ENCODE measurements at places on chromosomes 12 and 14.
A peak's percentile ranks its signal among the peaks of the same experiment; 100 is the strongest.

DNA sequence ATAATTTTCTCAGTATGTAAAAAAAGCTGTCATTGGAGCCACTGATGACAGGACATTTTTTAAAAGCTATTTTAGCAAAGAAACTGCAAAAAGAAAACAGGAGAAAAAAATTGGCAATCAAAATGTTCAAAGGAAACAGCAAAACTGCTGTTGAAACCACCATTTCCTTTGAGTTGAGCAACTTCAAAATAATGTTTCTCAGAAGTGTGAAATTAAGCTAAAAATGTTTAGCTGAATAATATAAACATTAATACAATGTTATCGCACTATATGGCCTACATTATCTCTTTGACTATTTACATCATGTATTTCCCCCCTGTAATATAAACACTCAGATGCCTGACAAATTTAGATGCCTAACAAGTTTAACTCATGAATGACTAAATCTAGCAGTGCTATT, 23.4 kb upstream of the GLIPR1 start:
- peak; percentile 15 for DNase-seq

- DNase-seq = no peak
These were observed 15.1 kb downstream of the SLC15A4 start for GRCh38 chr12:128808651-128809050.

DNA sequence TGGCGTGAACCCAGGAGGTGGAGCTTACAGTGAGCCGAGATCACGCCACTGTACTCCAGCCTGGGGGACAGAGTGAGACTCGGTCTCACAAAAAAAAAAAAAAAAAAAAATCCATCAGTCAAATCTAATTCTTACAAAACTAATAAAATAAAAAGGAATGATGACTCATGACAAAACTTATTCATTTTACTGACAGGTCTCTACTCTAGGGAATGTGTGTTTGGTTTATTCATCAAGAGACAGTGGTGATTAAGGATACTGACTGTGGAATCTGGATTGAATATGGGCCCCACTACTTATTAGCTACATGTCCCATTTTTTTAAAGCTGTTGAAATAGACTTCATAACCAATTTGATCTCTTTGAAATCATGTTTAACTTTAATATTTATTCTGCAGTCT, 29.3 kb upstream of the GAS2L3 start:
- no peak for DNase-seq

- no peak for DNase-seq
These were observed 1154.7 kb upstream of the FLRT2 start for GRCh38 chr14:84375235-84375634.

DNA sequence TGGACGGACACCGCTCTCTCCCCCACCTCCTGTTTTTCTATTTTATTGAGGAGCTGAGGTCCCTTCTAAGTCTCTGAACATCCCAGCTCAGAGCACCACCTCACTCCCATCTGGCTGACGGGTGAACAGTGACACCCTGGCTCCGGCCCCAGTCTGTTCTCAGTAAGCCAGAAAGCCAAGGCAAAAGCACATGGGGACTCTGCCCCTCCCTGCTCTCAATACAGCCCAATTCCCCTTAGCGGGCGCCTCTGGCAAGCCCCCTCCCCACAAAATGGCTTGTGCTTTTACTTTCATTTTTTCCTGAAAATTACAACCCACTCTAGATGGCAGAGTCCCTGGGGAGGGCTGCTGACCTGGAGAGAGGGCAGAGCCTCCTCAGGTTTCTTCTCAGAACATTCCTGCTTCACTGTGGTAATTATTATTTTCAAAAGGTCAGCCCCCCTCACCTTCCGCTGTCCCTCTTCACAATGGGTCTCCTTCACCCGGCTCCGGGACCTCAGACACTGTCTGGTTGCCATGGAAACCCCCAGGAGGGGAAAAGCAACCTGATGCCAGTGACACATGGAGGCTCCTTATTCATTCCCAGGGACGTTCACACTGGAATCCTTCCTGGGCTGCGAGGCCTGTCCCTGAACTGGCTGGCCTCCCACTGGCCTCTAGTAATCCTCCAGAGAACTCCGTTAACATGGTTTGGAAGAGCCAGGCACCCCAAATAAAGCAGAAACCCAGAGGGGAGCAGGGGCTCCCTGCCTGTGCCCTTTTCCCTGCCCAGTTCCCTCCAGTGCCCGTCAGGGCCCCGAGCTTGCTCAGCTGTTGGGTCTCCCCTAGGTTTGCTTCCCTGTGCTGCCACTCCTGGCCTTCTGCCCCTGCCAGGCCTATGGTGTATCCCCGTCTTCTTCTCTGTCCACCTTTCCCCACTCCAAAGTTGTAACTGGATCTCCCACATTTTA, 15.9 kb downstream of the COL2A1 start:
- no peak for DNase-seq

DNA sequence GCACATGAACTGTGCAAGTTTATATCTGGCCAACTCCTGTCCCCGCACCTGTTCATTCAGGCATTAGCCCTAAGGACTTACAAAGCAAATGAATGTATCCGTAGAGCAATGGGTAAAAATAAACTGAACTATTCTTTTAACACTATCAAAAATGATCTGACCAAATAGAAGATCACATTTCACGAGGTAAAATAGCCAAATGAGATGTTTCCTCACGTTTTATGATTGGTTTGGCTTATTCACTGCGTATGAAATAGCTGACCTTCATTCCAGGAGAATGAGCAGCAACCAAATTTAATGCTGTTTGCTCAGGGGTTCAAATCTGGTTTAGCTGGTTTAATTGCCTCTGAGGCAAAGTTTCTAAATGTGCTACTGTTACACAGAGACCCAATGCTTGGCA, 216.0 kb upstream of the EEA1 start:
- no peak for DNase-seq

- no peak for DNase-seq
These were observed 24.5 kb downstream of the ASB2 start for GRCh38 chr14:93951635-93952540.

DNA sequence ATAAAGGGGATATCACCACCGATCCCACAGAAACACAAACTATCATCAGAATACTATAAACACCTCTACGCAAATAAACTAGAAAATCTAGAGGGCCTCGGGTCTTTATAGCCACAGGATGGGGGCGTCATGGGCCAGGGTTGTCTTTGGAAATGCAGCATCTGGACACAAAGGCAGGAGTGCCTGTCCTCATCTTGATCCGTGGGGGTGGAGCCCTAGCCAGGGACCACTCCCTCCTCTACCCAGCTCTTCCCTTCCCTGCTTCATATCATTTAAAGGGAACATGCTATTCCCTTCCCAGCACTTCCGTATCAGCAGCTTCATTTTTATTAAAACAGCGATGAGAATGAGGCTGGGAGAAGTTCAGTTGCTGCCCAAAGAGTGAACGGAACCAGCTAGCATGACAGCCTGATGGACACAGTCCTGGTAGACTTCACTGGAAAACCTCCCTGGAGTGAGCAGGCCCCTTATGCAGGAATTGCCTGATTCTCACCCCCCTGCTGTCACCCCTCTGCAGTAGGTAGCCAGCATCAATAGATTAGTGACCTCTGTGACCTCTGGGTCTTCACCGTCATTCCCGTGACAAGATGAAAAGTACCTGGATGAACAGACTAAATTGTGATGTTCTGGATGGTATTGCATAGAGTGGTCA, 251.4 kb upstream of the RGS6 start:
- DNase-seq = no peak

DNA sequence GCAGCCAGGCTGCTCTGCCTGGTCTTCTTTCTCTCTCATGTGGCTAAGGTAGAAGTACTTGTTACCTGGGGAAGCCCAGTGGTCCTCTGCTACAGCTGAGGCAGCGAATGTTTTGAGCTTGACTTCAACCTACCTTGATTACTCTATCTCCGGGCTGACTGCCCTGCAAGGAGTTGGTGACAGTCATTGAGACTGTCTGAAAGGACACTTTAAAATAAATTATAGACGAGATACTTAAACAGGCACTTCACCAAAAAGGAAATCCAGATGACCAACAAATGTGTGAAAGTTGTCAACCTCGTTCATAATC, 474 bp upstream of the CIT start:
- no peak for DNase-seq

GRCh38 chr12:54421879-54422250, 2.8 kb upstream of the ITGA5 start:
- DNase-seq = no peak

DNA sequence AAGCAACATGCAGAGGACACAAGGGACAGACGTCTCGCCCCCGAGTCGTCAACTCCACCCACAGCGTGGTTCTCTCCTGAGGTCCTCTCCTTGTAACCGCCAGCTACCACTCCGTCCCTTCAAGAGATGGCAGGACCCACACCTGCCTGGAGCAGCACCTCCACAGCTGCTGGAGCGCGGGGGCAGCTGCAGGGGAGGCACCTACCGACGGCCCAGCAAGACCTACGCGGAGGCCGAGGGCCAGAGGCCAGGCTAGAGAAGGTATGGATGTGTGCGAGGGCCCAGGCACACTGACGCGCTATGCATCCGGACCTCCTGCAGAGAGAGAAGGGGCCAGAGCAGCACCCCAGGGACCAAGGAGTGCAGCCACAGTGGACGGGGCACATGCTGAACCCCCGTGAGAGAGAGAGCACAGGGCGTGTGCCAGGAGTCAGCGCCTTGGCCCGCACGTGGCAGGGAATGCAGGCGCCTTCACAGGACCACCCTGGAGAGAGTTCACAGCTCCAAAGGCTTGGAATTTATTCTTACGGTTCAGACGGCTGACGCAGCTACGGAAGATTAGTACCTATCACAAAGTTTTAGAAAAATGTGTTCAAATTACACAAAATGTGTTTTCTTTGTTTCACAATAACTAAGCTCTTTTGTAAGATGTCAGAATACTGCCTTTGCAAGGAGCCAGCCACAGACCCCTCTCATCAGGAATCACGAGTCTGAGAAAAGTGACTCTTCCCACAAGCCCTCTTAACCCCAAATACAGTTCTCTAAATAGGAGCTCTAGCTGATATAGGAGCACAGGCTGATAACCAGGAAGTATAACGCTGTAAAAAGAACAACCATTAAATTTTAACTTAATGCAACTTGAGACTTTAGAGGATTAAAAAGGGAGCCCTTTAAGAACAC, 36.8 kb downstream of the CDC42BPB start:
- no peak for DNase-seq

DNA sequence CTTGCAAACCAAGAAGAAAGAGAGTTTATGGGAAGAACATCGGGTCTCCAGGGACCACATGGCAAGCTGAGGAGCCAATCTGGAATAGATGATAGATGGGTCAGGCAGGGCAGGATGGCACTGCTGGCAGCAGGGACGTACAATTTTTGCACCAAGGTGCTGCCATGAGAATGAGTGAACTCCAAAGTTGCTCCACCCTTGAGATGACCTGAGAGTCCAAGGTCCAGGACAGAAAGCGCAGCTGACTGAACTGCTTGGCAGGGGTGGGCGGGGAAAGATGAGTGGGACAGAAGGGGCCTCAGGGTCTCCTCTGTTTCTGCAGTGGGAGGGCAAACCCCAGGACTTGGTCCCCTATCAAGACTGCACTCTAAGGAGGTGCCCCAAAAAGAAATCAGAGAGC, 136.7 kb upstream of the GSC start:
- no peak for DNase-seq

DNA sequence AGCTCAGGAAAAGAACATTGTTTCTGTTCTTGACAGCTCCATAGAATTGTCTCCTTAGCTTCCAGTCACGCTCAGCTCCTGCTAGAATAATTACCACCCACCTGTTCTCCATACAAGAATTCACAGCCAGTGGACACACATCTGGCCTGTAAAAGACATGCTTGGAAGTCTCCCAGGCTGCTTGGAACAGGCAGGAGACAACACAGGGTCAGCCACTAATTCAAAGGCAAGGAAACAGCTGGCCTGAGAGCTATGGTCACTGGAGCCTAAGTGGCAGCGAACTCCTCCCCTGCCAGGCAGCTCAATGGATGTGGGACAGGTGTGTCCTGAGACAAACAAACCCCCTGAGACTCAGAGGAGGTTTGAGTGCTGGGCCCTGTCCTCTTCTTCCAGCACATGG, 22.9 kb upstream of the LTBP2 start:
- no peak for DNase-seq

- DNase-seq = no peak
These were observed 195.1 kb downstream of the PHETA1 start for GRCh38 chr12:111173836-111174235.

- no peak for DNase-seq
These were observed at the start of gene NOXRED1 for GRCh38 chr14:77423423-77423822. Gene NOXRED1 (minus strand): TSS chr14:77423523. CDS start chr14:77422889, 634 bp downstream.

DNA sequence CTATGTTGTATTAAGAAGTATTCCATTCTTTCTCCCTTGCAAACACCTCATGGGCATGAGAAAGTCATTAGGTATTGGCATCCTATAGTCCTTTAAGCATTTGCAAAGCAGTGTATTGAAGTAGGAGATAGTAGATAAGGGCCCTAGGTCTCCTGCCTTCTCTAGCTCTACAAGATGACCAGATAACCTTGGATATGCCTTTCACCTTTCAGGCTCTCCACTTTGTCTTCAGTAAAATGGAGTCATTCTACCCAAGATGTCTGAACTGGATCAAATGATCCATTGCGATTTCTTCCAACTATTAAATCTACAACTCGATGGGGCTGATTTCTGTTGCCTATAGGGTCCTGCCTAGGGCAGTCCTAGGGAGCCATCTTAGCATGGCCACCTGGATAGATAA, 132.1 kb upstream of the BTG1 start:
- no peak for DNase-seq

DNA sequence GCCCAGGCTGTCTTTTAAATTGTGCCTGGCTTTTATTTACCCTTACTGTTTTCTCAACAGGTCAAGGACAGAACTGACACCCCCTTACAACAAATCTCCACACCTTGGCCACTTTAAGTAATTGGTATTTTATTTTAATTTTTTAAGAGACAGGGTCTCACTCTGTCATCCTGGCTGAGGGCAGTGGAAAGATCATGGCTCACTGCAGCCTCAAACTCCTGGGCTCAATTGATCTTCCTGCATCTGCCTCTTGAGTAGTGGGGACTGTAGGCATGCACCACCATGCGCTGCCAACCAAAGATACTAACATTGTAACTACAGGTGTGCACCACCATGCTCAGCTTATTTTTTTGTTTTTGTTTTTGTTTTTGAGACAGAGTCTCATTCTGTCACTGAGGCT, 109.8 kb downstream of the PTPN11 start:
- no peak for DNase-seq

- DNase-seq = no peak
These were observed 93.4 kb downstream of the SLC41A2 start for GRCh38 chr12:104864668-104865067.

DNA sequence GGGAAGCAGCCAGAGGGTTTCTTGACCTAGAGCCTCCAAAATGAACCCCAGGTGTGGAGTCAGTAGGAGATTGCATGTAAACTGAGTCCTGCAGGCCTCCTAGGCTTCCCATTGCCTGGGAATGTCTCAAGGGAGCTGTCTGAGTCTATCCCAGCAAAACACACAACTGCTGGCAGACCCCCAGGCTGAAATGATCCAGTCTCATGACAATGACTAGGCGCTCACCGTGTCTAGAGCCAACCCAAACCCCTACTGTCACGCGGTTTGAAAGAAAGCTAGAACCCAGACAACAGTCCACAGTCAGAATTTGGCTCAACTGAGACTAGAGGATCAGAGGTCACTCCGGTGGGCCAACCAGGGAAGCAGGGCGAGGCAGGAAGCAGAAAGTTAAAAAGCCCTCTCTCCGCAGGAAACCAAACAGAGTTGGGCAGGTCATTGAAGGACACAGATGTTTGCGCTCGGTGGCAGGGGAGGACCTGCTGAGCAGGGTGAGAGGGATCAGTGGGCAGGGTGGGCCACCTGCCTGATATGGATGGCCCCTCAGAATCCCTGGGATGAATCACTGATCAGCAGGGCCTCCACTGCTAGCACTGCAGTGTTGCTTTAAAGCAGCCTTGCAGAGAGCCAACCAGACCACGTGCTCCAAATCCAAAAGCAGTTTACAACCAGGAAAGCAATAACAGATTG, 23.8 kb downstream of the ACTN1 start:
- no peak for DNase-seq

Measured in activated CD4-positive, alpha-beta T cell treated with anti-CD3 and anti-CD28 coated beads, Interleukin-2, Interleukin-4, amounts not matched to agents 100 ng/mL and 50 ng/mL, durations not matched to agents 16 hours and 8 hours (primary cell).